ENCODE measurements at places on chromosomes 4 and X.

DNA sequence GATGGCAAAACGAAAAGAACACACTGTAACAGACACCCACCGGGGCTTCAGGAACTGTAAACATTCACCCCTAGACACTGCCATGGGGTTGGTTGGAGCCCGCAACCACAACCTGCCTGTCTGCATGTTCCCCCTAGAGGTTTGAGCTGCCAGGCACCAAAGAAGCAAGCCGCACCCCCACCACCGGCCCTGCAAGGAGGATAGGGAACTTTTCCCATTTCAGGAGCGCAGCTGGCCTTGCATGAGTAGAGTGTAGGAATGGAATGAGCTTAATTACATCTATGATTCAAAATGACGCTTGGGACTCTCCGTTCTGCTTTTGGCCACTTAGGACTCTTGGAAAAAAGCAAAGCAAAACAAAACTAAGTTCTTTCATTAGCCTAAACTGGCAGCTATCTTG is 243.6 kb upstream of the CTSO start:
- no peak for DNase-seq

GRCh38 chr4:54726907-54727306 is 69.2 kb downstream of the KIT start:
- no peak for DNase-seq

GRCh38 chr4:139509727-139510410 is 46.1 kb downstream of the SETD7 start:
- no peak for DNase-seq

DNA sequence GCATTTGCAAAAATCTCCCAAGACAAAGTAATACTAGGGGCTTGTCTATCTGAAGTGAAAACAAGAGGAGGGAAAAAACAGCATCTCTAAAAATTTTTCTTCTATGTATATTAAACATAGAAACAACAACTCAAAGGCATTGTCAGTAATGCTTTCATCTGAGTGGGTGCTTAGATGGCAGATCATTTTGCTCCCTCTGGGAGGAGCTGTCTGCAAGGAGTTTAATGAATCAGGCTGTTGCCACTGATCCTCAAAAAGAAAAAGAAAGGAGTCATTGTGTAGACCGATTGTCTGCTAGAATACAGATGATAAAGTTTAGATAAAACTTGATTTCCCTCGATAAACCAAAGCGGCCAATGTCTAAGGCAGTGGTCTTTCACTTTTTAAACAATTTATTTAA is 49.7 kb upstream of the KLHL8 start:
- no peak for DNase-seq

- DNase-seq, result no peak
Observed at GRCh38 chr4:152962150-152962549, 26.0 kb downstream of the FHDC1 start.
